ENCODE measurements at places on chromosomes 16 and 17.

- peak; percentile 97 for DNase-seq
Observed at GRCh38 chr16:50065624-50066481, at the start of gene HEATR3. Gene HEATR3, plus strand, starts transcription at chr16:50065970. Its CDS starts 162 bp downstream, at chr16:50066132.

- DNase-seq: no peak
Observed at GRCh38 chr16:85767531-85767930, 16.6 kb upstream of the C16orf74 start.

GRCh38 chr17:62827746-62828485 lies 19.8 kb upstream of the MARCHF10 start:
- no peak for DNase-seq

DNA sequence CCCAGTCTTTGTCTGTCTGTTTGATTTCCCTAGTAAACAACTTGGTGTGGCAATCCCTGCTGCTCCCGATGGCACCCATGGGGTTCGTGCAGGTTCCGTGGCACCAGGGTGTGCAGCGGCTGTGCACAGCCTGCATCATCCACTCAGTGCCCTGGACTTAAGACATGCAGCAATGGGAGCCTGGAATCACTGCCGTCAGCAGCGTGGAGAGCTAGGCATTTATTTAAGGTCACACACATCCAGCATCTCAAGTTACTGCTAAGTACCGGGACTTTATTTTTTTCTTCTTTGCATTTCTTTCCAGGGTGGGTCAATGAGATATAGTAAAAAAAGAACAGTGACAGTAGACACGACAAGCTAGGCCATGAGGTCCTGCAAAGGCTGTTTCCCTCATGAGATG lies 2.8 kb downstream of the DHRS7C start:
- no peak for DNase-seq

DNA sequence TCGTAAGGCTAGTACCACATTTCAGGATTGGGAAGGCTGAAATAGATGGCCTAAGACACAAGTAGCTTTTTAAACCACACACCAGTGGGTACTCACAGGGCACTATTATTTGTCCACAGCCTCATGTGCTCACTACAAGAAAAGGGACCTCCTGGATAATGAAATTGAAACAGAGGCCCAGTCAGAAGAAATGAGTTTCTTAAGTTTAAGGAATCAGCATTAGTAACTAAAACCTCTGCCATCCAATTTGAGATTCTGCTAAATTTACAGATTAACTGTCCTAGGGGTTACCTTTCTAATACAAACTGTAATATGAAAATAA lies 3.0 kb downstream of the USP7 start:
- no peak for DNase-seq
